ENCODE measurements at places on chromosomes 6 and 20. TPM values are rescaled to one million over a fixed set of nuclear protein-coding genes. Genes with fewer than 3 reads are reported as not detected.

DNA sequence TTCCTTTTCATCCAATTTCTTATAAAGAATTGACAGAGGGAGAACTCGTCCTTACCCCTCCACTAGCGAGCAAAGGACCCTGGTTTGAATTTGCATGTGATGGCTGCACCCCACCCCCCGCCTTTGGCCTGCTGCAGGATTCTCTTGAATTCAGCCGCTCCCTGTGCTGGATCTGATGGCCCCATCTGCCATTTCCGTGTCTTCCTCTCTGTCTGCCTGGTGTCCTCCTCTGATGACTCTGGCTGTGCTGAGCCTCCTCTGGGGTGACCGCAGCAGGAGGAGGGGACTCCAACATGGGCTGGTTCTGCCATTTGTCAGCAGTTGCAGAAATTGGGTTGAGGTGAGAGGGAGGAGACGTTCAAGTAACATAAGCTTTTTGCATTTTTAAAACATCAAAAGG lies 188.8 kb downstream of the DLL1 start:
- DNase-seq = no peak

- DNase-seq = no peak
These were observed at the start of gene MUCL3 for GRCh38 chr6:30940361-30940986. MUCL3 (plus strand) TSS chr6:30940973; CDS start chr6:30941000, 27 bp downstream.

DNA sequence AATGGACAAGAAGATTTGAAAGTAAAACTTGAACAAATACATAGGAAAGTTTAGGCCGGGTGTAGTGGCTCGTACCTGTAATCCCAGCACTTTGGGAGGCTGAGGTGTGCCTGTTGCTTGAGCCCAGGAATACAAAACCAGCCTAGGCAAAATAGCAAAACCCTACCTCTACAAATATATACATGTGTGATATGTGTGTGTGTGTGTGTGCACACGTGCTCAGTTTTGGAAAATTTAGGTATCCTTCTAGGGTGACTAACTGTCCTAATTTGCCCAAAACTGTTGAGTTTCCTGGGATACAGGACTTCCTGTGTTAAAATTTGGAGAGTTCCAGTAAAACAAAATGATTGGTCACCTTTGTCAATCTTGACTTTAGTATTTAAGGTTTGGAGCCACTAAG lies 503.2 kb downstream of the PKHD1 start:
- DNase-seq = no peak

GRCh38 chr6:111329882-111330633 lies 153.0 kb downstream of the REV3L start:
- no peak for DNase-seq

Gene TNFRSF6B
- 5.9 TPM for total RNA-seq

DNA sequence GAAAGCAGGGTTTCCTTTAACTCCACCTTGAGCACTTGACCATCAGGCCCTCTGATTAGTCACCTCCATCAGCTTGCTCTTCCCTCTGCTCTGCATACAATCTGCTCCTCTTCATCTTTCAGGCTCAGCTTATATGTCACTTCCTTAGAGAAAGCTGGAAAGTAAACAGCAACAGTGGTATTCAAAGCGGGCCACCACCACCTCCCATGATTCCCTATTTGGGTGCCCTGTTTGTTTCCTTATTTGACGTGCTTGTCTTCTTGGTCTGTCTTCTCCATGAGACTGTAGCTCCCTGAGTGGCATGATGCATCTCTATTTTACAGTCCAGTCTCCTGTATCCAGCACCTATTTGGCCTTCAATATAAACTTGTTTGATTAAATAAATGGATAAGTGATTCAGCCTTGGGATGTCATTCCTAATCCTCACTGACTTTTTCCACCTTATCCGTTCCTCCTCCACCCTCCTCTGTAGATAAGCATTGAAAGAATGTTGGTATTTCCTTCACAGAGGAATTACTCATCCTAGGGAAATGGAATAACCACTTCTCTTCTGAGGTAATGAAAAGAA lies 102.8 kb upstream of the SGK1 start:
- DNase-seq = peak; percentile 93

- no peak for DNase-seq
These were observed 5.3 kb downstream of the SLC22A2 start for GRCh38 chr6:160253292-160253691.

- DNase-seq = peak; percentile 34
These were observed 83.1 kb downstream of the IRF4 start for GRCh38 chr6:474453-475185.

- DNase-seq = no peak
These were observed 5.7 kb downstream of the ELOVL4 start for GRCh38 chr6:79941489-79942151.

DNA sequence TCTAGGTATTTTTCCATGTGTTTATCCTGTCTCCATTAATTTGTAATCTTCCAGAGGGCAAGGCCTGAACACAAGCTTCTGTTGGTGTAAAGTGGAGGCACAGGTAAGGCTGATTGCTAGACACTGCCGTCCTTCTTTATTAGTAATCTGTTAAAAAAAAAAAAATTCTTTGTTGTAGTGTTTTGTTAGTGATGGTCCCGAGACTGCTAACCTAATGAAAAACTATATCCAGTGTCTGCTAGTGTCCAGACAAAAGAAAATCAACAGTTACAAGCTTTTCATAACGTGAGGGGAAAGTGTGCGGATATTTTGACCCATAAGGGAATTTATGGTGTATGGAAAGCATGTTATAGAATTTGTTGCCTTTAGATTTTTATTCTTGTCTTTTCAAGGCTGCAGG lies 4.2 kb upstream of the HIVEP1 start:
- no peak for DNase-seq

Gene PLCB1
- 7.2 TPM for total RNA-seq

DNA sequence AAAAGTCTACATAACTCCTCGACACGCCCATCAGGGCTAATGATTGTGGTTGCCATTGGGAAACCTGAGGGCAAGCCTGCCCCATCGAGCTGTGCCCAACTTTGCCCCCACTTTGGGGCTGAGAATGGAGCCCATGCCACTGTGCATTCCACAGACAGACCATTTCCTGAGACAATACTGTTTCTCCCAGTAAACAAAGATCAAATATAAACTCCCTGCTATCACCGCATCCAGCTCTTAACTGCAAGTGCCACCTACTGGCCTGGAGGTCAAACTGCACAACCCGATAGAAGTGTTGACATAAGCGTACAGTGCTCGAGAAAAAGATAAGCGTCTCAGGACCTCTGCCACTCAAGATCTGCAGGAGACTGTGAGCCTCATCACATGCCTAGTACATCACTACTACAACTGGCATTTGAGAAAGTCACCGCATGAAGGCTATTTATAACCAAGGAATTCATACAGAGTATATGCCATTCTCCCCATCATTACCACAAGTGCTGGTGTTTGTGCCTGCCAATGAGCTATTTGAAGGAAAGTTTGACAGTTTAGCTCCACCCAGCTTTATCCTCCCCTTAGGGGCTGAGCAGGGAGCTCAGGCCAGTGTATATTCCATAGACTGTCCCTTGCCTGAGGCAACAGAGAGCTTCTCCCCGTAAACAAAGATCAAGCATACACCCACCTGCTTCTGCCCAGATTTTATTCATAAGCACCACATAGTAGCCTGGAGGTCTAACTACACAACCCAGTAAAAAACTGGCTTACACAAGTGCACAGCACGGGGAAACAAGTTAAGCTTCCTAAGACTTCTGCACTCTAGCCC lies 4.5 kb upstream of the DEFB126 start:
- peak; percentile 49 for DNase-seq

DNA sequence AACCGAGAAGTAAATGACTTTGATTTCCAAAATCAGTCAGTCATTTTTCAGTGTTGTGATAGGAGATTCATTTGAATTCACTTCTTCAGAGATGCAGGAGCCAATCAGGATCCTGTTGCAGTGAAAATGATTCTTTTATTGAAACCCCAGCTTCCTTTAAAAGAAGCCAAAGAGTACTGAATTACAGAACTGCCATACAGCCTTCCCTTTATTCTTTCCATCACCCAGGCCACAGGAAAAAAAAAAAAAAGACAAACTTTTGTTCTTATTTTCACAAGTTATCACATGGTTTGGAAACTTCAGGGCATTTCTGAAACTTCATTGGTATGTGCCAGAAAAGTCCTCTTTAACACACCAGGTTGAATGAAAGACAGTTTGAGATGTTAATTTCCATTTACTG lies 1.8 kb upstream of the CARMIL1 start:
- no peak for DNase-seq

GRCh38 chr20:64245746-64246595 lies 9.6 kb upstream of the PCMTD2 start:
- no peak for DNase-seq

DNA sequence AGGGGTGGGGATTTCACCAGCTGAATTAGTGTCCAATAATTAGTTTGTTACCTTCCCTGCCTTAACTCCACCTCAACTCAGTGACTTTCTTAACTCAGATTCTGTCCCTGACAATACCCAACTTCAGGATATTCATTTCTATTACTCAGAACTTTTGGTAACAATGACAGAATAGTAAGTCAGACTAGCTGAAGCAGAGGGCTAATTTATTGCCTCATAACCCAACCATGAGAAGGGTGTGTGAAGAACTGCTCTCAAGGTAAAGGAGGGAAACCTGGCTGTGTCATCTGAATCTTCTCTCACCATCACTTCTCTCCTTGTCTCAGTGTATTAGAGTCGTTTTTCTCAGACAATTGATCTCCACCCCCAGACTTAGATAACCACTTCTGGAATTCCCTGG lies 1.2 kb upstream of the PI3 start:
- DNase-seq = no peak

GRCh38 chr6:135411339-135411738 lies 86.2 kb downstream of the AHI1 start:
- peak; percentile 1 for DNase-seq

Gene SLC26A8
- total RNA-seq = 0.26 TPM
